ENCODE measurements at places on chromosomes 4 and X.

- peak; percentile 14 for DNase-seq
Observed at GRCh38 chrX:15336023-15336413, 695 bp upstream of the PIGA start.

- no peak for DNase-seq
Observed at GRCh38 chr4:166482758-166483157, 609.7 kb downstream of the TLL1 start.

- no peak for DNase-seq
Observed at GRCh38 chr4:85792376-85793232, 317.7 kb downstream of the ARHGAP24 start.

DNA sequence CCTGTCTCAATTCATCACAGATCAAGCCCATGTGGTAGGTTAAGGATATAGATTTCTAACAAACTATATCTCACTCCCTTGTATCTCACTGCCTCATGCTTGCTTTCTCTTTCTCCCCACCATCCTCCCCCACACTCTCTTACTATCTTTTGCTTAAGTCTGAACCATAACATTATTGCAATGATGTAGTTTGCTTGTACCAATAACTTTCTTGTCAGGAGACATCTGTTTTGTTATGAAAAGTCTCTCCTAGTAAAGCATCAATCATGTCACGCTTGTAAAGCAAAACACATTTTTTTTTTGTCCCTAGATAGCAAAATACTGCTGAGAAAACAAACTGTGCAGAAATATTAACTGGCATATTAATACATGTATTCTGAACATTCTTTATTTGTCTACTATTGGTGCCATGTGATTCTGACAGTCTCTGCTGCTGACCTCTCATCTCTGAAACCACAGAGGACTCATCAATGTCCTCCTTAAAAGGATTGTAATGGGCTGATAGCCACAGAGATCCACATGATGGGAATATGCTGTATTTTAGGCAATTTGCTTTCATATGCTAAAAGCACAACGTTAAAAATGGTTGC, 217.5 kb downstream of the VEGFC start:
- DNase-seq, result no peak

DNA sequence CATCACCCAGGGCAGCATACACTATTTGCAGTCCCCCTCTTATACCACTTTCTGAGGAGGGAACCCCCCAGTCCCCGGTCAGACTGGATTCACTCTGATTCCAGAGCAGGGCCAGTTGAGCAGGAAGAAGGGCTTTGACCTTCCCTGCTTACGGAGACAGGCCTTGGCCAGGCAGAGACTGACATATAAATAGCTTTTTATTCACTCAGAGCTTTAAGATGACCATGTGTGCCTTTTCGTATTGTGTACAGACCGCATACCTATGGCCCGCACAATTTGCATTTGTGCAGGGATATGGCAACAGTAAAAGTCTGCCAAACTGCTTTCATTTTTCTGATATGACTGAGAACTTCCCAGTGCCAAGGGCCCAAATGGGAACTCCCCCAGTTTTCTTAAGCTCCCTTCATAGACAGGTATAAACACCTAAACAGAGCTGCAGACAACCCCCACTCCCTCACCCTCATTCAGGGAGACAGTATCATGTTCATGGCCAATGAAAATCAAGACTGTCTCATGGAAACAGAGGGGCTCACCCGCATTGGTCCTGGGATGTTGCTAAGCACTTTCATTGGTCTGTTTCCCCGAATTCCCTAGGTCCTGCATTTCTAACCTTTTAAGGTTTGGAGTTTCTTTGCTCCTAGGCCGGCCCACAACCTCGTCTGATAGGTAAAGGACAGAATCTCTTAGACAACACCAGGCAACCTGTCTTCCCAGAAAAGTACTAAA, 86.0 kb downstream of the RTL5 start:
- DNase-seq, result no peak

DNA sequence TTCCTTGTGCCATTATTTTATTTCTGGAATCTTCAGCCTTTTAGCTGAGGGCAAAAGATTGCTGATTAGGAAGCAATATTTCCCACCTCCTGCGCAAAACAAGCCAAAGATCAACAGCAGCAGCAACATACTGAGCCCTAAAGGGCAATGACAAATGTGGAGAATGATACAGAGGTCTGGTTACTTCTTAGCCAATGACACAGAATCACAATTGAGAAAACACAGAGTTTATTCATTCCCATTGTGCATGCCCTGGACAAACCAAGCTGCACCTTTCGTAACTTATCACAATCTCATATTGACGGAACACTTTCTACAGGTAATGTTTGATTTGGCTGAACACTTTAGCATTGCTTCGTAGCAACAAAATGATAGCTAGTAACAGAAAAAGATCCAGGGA, 13.4 kb downstream of the F9 start:
- DNase-seq, result no peak

GRCh38 chrX:121128925-121129877, 81.8 kb downstream of the GLUD2 start:
- no peak for DNase-seq

- no peak for DNase-seq
Observed at GRCh38 chr4:122458625-122459024, 2.1 kb upstream of the IL2 start.

GRCh38 chr4:152460488-152460887, 75.4 kb downstream of the FBXW7 start:
- no peak for DNase-seq

DNA sequence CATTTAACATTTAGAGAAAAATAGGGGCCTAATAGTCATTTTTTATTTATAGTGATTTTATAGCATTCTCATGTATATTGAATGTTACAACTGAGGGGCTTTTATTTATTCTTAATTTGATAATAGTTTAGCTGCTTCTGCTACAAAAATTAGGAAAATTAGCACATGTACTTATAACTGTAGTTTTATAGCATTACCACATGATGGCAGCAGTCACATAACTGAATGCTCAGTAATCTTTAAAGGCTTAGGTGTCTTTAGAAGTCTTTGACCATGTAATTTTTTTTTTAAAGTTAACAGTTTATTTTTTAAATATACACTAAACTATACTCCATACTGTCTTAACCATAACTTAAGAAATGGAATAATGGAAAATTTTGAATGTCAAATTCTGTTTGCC, 136.6 kb downstream of the STAG2 start:
- no peak for DNase-seq

- DNase-seq, result no peak
Observed at GRCh38 chr4:85836588-85837438, 361.9 kb downstream of the ARHGAP24 start.

GRCh38 chrX:85017721-85018120, 14.0 kb downstream of the APOOL start:
- no peak for DNase-seq

DNA sequence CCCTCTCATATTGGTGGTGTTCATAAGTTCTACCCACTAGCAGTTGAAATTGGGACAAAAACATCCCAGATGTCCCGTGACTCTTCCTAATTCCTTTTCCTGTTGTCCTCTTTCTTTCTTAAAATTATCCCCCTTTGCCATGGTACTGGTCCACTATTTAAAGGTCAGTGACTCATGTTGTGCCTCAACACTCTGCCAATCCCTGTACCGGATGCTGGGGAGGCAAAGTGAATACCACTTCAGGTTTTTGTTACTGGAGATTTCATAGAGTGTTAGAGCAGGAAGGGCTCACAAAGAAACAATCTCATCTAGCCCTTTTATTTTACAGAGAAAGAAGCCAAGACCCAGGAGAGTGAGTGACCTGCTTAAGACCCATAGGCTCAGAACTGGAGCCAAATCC, 24.6 kb downstream of the SEPTIN11 start:
- no peak for DNase-seq

DNA sequence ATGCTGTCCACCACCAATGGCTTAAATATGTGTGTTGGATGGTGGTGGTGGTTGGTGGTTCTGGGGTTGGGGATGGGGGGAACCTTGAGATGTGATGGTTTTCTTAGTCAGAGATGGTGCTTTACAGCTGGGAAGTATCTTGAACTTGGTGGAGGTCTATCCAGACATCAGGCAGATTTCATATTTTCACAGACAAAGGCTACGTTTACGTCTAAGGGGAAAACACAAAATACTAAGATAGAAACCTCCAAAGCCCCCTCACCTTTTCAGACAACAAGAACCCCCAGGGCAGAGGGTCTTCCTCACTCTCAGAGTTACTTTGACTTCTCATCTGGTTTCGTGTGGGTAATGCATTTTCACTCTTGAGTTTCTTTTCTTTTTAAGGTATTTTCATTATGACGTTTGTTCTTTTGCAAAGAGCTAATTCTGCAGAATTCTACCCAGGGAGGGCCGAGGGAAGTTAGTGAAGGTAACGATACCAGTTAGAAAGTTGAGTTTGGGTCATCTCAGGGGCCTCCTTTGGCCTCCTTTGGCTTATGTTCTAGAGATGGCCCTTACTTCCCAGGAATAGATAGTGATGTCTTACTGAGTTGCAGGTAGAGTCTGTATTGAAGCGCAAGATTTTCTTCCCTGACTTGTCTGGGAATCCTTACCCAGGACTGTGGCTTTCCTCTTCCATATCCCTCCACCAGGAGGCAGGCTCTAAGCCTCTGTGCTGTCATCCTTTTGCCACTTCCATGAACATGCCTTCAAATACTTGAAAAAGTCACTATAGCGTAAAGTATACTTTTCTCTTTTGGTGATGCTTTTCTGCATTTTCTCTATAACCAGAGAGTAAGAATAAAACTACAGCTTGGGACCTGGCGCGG, 31.9 kb downstream of the RHOH start:
- no peak for DNase-seq

DNA sequence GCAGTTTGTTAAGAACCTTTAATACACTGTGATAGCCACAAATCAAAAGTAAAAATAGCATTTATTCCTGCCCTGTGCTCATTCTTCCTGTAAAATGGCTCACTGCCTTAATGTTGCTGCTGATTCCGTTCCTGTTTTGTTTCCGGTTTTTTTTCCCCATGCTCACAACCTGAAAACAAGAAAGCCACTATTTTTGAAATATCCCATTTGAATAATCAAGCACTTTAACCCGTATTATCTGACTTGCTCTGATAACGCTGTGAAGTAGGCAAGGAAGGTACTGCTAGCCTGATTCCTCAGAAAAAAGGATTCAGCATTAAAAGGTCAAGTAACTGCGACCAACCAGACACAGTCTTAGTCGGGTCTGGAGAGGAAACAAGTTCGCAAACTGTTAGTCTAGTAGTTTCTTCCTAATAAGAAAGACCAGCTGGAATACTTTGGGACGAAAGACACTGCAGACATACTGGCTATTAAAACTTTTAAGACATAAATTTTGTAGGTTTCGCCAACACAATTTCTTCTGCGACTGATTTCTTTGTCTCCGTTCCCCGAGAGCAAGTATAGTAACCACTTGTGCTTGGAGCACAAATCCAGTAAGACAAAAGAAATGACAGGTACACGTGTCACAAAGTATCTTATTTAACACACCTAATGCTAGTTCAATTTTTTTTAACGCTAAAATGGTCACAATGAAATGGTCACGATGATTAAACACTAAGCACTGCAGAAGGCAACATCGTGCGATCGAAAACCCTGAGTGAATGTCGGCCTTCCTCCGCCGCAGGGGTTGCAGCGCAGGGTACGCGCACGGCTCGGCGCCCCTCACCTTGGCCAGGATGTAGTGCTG, 802 bp downstream of the COX18 start:
- peak; percentile 41 for DNase-seq

GRCh38 chr4:149145803-149146202, 669.8 kb downstream of the IQCM start:
- no peak for DNase-seq

DNA sequence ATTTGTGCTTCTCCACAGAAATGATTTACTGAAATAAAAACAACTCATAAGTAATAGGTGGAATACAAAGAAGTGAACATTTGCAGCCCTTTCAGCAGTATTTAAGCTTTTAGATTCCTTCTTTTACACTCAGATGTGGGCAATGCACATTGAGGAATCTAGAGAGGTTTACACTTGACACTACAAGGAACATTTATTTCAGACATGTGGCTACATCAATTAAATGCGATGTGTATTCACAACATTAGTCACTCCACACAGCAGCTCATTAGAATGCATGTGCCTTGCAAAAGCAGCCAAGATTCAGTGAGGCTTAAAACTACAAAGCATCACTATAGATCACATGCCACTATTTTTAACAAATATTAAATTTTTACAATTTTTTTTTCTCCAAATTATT, 480.7 kb downstream of the INPP4B start:
- no peak for DNase-seq

DNA sequence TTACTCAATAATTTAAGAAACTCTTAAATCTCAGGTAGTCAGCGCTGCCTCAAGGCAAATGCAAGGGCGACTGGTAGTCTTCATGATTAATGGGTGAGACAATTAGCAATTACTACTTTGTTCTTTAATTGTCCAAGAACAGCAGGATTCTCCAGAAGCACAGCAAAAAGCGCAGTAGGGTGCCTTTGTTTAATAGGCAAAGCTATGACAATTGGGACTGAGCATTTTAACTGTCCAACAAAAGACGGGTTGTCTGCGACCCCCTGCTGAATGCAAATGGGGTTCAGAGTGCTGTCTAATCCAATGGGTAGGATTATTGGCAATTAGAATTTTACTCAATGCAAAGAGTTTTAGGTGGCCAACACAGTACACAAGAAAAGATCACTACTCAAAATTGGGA, 286.1 kb downstream of the CHIC1 start:
- DNase-seq, result no peak

GRCh38 chr4:166432125-166432524, 559.1 kb downstream of the TLL1 start:
- no peak for DNase-seq

- DNase-seq, result no peak
Observed at GRCh38 chr4:99847362-99847976, 30.8 kb downstream of the DAPP1 start.

DNA sequence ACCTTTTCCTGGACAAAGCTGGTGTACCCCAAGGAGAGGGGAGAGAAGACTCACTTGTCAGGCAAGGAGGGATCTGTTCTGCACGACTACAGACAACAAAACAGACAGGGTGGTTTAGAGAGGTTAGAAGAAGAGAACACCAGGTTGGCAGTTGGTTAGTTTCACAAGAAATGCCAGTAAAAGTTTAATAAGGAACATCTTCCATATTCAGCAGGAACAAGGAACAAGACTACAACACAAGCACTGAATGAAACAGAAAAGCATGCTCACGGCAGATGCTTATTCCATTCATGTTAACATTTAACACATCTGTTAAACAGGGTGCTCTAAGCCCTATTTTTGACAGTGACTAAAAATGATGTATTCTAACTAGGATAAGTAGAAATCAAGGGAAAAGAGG, 158.2 kb downstream of the WDFY3 start:
- no peak for DNase-seq

DNA sequence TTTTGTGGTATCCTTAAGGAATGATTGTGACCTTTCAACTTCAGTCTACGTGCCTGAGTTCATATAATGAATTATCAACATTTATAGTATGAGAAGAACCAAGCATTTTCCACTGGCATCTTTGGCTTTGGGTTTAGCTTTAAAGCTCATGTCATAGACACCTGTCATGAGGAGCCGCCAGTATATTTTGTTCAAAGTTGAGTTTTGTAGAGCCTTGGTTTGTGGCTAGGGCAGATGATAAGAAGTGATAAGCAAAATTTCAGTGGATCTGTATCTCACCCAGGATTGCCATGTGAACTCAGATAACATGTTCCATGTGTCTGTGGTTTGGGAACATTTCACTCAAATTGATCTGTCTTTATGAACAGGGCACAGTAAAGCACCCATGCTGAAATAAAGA, 873.2 kb downstream of the STPG2 start:
- no peak for DNase-seq

Data from SHP77 (cell line).